ENCODE measurements at places on chromosomes 7 and 10.

GRCh38 chr7:1592299-1592871, 22.6 kb upstream of the PSMG3 start:
- DNase-seq: no peak

DNA sequence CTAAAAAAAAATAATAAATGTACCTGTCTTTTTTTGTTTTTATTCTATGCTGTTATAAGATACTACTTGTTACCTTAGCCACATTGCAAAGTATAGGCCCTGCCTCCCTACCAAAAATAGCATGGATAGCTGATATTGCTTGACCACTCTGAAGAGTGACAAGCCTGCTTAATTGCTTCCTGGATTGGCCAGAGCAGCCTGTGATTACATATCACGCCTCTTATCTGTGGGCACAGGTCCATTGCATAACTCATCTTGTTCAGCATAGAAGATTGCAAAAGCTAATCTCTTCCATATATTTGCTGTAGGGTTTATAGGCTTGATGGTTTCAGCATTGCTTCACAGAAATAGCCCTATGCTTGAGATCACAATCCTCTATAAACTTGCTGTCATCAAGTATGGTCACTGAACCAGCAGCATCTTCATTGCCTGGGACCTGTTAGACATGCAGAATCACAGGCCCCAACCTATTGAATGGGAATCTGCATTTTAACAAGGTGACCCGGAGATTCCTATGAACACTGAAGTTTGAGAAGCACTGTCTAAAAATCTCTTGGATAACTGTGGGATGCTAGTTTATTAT, 280.8 kb upstream of the CDC14C start:
- no peak for DNase-seq

DNA sequence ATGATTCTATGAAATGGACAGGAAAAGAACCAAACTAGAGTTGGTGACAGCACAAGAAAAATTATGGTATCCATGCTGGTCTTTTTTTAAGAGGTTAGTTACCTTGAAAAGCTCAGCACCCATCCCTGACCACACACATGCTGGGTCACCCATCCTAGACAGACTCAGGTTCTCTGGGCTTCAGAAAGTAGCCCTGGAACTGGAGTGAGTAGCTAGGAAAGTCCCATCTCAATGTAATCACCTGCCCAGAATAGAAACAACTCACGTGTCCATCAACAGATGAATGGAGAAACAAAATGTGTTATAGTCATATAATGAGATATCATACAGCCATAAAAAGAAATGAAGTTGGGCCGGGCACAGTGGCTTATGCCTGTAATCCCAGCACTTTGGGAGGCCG, 37.0 kb downstream of the GSDME start:
- DNase-seq: no peak

DNA sequence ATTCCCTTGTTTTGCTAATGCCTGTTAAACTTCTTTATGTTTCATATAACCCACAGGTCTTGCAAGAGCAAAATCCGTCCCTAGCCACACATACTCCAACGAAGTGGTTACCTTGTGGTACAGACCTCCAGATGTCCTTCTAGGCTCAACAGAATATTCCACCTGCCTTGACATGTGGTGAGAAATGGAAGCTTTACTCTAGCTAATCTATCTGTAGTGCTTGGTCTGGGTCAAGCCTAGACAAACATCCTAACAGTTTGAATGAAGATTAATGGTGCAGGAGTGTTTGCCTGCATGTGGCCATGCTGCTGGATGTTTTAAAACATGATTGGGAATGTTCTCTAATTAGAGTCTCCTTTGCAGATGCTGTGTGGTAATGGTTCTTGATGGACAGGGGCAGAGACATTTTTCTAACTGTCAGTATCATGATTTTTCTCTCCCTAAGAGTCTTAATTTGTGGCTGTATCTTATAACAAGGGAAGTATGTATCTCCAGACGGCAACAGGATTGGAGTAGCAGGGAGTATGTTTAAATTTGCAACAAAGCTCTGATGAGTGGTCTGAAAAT, 308.5 kb upstream of the FZD1 start:
- DNase-seq: no peak

GRCh38 chr10:131346456-131346855, 34.9 kb upstream of the TCERG1L start:
- DNase-seq: no peak

GRCh38 chr10:61732629-61733278, 70.0 kb downstream of the CABCOCO1 start:
- DNase-seq: no peak

DNA sequence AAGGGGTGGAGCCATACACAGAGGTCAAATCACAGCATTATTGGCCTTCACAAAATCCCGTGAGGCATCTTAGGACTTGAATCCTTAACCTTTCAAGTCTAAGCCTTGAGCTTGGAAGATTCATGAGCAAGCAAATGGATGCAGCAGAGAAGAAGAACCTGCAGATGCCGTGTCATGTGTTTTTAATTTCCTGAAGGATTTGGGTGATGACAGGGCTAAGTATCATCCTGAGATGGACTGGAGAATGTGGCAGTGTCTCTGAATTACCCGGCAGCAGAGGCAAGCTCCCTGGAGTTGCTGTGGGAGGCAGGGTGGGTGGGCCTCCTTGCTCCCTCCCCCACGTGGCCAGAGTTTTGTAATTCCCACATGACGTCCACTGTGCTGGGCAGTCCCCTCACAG, 50.8 kb downstream of the GCC1 start:
- no peak for DNase-seq

GRCh38 chr10:132154440-132154839, 32.3 kb upstream of the DPYSL4 start:
- DNase-seq: no peak

DNA sequence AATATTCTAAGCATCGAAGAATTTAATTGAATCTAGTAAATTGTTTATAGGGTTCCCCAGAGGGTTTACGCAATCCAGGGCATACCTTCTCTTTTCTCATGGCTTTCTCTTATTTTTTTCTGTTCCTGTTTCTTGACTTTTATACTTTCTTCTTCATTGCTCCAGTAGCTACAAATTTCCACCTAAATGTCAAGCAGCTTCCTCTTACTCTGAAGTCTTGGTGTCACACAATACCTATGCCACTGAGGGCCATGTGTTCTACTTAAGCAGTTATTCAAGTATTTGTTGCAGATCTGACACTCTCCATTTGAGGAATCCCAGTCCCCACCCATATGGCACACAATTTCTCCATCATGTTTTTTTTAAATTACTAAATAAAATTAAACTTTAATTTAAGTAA, 343.1 kb upstream of the MBL2 start:
- no peak for DNase-seq

- DNase-seq: no peak
These were observed 188.4 kb upstream of the MGMT start for GRCh38 chr10:129278686-129279085.

- no peak for DNase-seq
These were observed 30.5 kb downstream of the SHTN1 start for GRCh38 chr10:116974456-116975005.

DNA sequence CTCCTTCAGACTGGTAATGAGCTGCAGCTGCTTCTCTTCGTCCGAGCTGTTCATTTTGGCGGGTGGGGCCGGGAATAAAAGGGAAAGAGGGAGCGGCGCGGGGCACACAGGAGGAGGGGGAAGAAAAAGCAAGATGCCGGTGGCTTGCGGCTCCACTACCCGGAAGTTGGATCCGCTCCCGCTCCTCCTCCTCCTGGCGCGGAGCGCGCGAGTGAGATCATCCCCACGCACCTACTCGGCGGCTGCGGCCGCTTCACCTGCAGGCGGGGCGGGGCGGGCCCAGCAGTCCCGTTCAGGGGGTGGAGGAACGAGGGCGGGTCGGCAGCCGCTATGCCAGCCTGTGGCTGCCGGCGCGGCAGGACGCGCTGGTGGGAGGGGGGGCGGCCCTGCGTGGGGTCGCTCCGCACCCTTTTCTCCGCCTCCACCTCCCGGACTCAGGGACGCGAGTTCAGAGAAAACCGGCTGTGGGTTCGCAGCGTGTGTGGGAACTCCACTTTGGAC, at the start of gene SHTN1:
SHTN1 (minus strand) TSS at position 162 of the 501 bp plus-strand sequence; CDS start at position 54, 108 bp downstream.
- peak; percentile 30 for DNase-seq

DNA sequence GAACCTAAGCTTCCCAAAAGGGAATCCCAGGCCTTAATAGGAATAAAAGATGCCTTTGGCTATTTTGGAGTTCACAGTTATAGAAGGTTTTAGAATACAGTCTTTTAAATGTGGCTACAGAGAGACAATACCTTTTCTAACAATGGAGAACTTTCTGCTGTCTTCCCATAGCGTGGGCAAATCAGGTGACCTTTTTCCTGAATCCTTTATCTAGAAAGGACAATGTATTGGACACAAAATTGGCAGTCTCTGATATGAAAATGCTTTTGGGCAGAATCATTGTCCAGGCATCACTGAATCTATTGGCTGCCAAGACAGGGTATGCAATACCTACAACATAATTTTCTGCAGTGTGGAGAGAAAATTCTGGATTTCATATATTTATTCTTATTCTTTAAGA, 7.8 kb upstream of the ABLIM1 start:
- DNase-seq: no peak

DNA sequence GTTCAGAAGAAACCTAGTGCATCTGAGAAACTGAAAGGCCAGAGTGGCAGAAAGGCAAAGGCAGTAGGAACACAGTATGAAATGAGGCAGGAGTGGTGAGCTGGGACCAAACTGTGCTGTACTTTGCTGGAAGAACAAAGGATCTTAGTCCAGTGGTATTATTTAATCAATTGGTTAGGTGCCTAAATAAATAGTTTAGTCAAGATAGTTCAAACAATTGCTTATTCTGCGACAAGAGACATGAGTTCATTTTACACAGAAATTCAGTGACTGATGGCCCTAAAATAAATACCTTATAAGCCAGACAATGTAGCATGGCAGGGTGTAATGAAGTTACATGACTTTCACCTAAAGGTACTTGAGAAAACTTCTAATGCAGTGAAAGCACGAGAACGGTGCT, 181.8 kb upstream of the LRRN3 start:
- DNase-seq: no peak

DNA sequence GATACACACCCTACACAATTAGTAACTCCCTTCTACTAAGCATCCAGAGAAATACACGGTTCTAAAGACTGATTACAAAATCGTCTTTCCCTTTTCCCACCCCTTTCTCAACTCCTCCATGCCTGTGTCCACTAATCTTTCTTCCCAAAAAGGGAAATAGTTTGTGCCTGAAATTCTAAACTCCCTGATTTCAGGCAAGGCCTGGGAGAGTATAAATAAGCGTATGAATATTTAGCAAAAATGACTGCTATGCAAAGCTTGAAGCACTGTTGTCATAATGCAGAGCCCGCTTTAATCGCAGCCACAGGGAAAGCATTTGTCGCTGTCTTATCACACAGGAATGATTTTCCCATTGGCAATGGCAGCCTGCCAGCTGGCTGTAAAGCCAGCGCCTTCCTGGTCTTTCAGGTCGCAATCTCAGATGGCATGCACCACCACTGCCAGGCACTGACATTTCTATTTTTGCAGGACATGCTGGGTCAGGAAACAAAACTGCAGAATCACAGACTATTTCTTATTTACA, 142.9 kb upstream of the PCGF5 start:
- no peak for DNase-seq

DNA sequence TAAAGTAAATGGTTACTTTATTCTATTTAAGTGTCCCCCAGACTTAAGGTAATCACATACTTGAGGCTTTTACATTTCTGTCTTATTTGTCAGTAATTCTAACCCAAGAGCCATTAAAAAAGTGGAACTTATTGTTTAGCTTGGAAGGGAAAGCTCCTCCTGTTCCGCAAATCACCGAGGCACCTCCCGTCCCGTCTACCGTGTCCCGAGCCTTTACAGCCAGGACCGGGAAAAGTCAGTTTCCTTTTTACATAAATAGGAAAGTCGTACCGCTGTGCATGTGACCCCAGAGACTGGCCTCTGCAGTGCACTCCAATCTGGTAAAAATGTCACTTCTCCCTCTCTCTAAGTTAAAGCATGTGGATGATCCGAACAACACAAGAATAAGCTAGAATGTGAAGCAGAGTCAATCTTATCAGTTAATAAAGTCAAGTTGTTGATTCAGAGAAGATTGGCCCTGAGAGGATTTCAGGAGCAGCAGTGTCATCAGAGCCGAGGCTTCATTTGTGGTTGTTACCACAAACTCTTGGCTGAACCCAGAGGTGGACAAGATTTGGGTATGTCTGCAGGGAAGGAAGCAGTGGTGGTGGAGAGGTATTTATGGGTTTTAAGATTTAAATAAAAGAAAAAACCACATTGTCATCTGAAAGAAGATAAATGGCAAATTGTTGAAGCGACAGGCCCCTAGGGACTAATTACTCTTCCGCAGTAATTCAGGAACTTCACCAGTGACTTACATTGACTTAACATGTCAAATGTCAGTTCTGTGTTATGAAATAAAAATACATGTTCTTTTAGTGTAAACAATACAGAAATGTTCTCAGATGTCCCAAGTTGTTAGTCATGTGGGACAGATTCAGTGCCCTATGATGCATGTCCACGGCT, 316.6 kb upstream of the ZNF32 start:
- no peak for DNase-seq

- DNase-seq: no peak
These were observed 176.5 kb upstream of the KCTD7 start for GRCh38 chr7:66452165-66452564.

GRCh38 chr7:131045526-131045925, 282.1 kb upstream of the MKLN1 start:
- DNase-seq: no peak

- no peak for DNase-seq
These were observed 83.1 kb upstream of the STEAP1B start for GRCh38 chr7:22582863-22583622.

DNA sequence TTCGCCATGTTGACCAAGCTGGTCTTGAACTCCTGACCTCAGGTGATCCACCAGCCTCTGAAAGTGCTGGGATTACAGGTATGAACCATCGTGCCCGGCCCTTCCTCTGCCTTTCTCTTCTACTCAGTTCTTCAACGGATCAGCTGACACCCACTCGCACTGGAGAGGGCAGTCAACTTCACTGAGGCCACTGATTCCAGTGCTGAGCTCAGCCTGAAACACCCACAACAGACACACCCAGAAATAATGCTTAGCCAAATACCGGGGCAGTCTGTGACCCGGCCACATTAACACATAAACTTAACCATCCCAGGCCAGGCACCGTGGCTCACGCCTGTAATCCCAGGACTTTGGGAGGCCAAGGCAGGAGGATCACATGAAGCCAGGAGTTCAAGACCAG, 119.3 kb upstream of the CHST15 start:
- no peak for DNase-seq

DNA sequence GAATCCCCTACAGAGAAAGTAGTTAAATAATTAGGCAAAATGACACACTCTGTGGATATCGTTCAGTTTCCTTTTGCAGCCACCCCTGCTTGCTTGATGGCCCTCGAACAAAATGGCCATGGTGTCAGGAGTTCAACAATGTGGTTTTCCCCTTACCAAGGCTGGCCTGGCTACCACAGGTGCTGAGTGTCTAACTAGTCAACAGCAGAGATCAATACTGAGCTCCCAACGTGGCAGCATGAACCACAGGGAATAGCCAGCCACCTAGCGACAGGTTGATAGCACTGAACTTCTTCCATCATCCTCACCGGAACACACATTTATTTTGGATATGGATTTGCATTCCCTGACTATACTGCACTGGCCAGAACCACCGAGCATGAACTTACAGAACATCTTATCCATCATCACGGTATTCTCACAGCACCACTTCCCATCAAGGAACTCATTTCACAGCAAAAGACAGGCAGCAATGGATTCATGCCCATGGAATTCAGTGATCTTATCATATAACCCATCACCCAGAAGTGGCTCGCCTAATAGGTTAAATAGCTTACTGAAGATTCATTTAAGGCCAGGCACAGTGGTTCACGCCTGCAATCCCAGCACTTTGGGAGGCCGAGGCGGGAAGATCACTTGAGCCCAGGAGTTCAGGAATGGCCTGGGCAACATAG, 6.3 kb downstream of the C10orf67 start:
- no peak for DNase-seq

GRCh38 chr7:106111655-106112117, 426 bp downstream of the SYPL1 start:
- no peak for DNase-seq

Data from neural crest cell (in vitro differentiated cells).